ENCODE measurements at places on chromosomes 6 and 20. TPM values are rescaled to one million over a fixed set of nuclear protein-coding genes. Genes with fewer than 3 reads are reported as not detected.

Gene WFDC2
- 3.3 TPM for total RNA-seq

Gene GINS1
- total RNA-seq = 9.8 TPM

- no peak for DNase-seq
These were observed 4.6 kb upstream of the PPP1R3G start for GRCh38 chr6:5080574-5080973.

Gene GNL1
- 28.1 TPM for total RNA-seq

- DNase-seq = peak; percentile 81
These were observed at the start of gene SLCO4A1 for GRCh38 chr20:62642051-62642665. TSS of gene SLCO4A1 (plus strand) at chr20:62642503. CDS start at chr20:62656455, 13,952 bp downstream.

- no peak for DNase-seq
These were observed 15.0 kb upstream of the TBX18 start for GRCh38 chr6:84779380-84779779.

- no peak for DNase-seq
These were observed 5.6 kb upstream of the SLC17A9 start for GRCh38 chr20:62946918-62947317.

DNA sequence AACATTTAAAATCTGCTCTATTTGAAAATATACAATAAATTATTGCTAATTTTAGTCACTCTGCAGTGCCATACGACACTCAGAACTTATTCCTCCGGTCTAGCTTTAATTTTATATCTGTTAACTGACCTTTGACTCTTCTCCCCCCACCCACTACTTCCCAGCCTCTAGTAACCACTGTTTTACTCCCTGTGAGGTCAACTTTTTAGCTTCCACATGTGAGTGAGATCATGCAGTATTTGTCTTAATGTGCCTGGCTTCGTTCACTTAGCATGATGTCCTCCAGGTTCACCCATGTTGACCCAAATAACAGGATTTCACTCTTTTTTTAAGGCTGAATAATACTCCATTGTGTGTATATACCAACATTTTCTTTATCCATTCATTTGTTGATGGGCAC, 80.8 kb downstream of the RPP40 start:
- DNase-seq = no peak

- no peak for DNase-seq
These were observed 9.4 kb downstream of the CDK5RAP1 start for GRCh38 chr20:33391722-33392415.

DNA sequence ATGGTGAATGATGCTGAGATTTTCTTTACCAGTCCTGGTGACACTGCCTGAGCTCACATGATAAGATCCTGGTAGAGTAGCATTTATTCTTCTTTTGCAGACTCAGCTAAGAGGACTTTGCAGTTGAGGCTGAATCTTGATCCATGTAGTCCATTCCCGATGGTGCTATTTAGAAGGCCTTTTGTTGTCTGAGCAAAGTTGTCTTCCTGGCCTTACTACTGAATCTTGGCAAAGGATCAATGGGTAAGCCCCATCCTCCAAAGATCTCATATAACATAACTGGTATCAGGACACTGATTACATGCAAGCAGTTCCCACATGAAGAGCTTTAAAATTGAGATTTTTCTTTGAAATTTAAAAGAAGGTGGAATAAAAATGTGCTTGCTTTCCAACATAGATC, 291.6 kb downstream of the SOX4 start:
- no peak for DNase-seq

GRCh38 chr6:158257425-158257759, 54.9 kb upstream of the TULP4 start:
- DNase-seq = no peak

Gene NT5E
- total RNA-seq = 8.2 TPM

DNA sequence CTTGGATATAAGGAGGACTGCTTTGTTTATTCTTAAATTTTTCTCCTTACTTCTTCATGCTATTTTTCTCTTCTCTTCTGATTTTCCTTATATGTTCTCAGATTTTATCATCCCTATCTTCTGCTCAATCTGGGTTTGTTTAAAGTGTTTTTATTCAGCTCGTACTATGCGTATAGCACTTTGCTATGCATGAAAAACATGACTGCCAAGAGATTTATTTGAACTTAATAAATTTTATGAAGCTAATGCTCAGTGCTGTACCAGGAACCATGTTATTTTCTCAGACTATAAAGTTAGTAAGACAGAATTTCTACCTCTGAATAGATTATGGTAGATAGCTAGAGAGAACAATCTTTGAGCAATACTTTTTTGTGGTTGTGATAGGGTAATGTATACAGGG, 305.9 kb downstream of the LAMA2 start:
- DNase-seq = no peak

- DNase-seq = no peak
These were observed 133.4 kb downstream of the HAO1 start for GRCh38 chr20:7806831-7807230.

Gene MROH8
- 5.3 TPM for total RNA-seq

Data from frontal cortex (tissue), 4 donors.